Chondrocyte (in vitro differentiated cells): ENCODE measurements at places on chromosomes 3 and 15. TPM values are rescaled to one million over a fixed set of nuclear protein-coding genes. Genes with fewer than 3 reads are reported as not detected.

The RTP1 gene
- not detected in 3 replicates for total RNA-seq

The RAB6B gene
- 16.2 to 29.6 TPM (median 25.7 TPM) in 3 replicates for total RNA-seq

The PARP15 gene
- 0.10 TPM in 1 of 3 replicates, not detected in the others for total RNA-seq

The NR1I2 gene
- total RNA-seq = not detected in 3 replicates

The UNC13C gene
- total RNA-seq = 0.15 to 1.1 TPM (median 0.15 TPM) in 3 replicates

The SV2B gene
- not detected in 3 replicates for total RNA-seq

The UBAP1L gene
- 2.3 to 4.8 TPM (median 2.5 TPM) in 3 replicates for total RNA-seq

The GPR160 gene
- 0.37 to 0.60 TPM (median 0.49 TPM) in 3 replicates for total RNA-seq

DNA sequence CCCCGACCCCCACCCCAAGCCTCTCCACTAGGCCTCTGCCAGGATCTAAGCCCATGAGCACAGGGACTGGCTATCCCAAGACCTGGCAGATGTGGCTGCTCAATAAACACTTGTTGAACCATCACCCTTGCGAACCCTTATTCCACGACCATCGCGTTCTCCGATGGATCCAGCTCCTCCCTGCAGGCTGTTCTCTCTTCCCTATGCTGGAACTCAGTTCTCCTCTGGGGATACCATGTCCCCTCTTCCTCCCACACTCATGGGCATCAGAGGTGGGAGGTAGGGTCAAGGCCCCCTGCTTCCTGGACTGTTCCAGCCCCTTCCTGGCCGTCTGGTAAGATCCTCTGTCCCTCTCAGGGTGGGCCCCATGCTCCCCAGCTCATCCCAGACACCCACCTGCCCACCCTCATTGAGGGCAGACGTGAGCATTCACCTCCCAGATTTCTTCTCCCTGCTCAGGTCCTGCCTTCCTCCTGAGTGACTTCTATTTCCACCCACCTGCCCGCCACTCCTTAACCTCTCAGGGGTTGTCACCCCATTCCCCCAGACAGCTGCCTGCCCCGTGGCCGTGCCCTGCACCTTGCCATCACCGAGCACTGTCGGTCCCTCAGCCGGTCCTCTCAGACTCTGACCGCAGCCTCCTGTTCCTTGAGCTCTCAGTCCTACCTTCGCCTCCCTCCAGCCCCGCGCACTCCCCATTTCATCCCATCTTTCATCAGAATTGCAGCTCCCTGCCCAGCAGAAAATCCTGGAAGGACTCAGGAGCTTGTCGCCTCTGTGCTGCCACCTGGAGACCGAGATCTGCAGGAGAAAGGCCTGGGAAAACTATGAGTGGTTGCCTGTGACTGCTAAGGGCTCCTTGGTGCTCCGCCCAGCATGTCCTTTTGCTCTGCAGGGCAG, 42.0 kb downstream of the PML start:
- no peak for DNase-seq

GRCh38 chr15:49860101-49860500, 239.3 kb downstream of the DTWD1 start:
- no peak for DNase-seq

GRCh38 chr15:32730677-32731654, 13.2 kb downstream of the GREM1 start:
- peak; percentile 88 for DNase-seq

DNA sequence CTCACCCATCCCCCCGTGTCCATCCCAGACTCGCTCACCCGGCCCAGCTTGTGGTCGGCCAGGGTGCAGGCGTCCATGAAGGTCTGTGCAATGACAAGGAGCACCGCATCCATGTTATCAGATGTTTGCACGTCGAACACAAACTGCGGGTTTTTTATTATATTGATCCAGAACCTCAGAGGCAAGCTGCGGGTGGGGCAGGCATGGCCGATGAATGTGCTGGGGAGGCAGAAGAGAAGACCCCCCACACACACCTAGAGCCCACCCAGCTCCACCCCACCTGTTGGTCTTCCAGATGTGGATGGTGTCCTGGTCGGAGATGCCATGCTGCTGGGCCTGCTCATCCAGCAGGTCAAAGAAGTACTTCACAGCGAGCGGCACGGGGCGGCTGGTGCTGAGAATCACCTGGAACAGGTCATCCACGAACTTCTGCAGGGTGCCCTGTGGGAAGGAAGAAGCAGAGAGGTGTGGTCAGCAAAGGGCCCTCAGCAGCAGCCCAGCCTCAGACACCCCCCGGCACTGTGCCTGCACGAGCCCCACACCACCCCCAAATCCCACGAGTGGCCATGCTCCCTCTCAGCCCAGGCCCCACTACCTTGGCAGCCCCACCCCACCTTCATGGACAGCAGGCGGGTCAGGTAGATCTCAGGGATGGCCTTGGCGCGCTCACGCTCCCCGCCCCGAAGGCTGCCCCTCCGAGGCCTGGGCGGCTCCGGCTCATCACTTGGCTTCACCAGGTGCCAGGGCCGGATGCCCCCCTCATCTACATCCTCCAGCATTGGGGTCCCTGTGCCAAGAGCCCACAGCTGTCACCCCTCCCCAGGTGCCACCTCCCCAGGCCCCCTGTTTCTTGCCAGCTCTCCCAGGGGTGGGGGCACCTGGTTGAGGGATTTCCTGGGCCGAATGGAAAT, 20.3 kb downstream of the PLXNB1 start:
- DNase-seq = peak; percentile 78

DNA sequence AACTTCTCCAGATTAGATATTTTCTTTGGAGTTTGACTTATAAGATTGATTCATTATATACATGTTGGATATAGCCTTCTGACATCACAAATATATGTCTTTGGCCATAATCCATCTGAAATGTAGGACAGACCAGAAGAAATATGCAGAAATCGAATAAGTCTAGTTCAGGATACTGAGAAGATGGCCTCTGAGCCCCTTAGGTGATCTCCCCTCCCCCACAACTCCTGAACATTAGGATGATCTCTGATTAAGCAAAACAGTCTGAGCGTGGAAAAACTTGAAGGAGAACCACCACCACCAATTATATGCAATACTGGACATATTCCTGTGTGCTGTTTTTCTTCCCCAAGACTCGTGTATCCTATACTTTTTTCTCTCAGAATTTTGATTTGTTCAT, 3.2 kb downstream of the SETD5 start:
- DNase-seq = no peak

DNA sequence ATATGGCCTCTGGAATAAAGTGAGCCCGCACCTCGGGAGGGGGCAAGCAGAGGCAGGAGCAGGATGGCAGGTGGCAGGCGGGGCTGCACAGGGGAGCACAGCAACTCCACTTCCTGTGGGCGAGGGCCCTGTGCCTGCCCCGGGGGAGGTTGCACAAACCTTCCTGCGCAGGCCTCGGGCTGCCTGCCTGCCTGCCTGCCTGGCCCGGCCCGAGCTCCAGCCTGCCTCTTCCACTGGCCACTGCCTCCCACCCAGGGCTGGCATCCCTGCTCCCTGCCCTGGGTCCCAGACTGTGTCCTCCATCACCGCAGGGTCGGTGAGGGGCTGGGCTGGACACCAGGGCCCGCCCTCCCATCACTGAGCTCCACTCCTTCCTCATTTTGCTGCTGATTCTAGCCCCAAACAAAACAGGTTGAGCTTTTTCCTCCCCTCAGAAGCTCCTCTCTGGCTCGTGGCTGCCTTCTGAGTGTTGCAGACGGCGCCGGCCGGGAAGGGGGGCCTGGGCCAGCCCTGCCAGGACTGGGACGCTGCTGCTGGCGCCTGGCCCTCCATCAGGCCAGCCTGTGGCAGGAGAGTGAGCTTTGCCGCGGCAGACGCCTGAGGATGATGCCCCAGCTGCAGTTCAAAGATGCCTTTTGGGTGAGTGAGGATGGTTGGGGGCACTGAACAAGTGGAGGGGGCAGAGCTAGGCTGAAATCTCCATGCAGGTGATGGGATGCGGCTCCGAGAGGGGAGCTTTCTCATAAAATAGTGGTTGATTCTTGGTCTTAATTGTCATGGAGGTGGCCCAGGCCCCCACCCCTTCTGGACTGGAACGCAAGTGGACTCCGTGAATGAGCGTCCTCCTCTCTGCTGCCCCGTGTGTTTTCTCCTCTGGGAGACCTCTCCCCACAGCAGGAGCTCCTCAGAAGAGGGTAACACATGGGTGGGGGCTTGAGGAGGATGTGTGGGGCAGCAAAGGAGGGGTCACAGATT, at the start of gene PSTPIP1:
TSS of gene PSTPIP1 (plus strand) at position 156 of the 975 bp plus-strand sequence. CDS start at position 604, 448 bp downstream.
- peak; percentile 76 for DNase-seq

DNA sequence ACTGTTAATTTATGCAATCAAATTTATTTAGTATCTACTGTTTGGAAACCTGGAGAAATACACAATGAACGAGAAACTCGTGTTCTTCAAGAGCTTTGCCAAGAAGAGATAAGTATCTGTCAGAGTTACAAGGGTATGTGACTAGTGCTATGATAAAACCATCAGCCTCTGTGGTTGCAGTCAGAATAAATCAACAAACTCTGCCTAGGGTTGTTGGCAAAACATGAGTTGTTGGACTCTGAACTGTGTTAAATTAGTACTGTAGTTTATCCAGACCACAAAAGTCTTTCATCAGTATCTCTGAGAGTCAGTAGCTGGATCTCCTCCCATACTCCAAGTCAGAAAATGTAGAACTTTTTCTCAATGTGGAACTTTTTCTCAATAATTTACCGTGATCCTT, 918.4 kb downstream of the NAALADL2 start:
- DNase-seq = no peak

DNA sequence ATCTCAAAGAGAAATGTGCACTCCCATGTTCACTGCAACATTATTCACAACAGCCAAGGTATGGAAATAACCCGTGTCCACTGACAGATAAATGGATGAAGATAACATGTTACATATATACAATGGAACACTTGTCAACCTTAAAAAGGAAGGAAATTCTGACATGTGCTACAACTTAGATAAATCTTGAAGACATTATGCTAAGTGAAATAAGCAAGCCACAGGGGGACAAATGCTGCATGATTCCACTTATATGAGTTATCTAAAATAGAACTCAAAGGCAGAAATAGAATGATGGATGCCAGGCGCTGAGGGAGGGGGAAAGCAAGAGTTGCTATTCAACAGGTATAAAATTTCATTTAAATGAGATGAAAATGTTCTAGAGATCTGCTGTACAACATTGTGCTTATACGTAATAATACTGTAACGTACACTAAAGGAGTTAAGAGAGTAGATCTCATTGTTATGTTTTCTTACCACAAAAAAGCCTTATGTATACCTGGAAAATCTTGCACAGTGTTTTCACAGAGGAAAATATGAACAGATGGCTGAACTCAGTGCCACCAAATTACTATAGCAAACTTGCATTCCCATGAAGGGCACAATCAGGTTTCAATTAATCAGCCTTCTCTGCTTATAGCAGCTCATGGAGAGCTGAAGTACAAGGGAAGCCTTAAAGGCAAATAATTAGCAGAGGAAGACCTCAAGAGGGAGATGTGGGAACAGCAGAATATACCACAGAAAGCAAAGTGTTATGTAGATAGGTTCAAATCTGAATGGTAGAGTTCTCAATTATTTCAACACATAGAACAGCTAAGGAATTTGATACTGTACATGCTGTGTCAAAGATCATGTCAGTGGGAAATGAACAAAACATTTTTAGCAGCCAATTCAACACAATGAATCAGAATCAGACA, 8.1 kb upstream of the VPS39 start:
- DNase-seq = no peak

DNA sequence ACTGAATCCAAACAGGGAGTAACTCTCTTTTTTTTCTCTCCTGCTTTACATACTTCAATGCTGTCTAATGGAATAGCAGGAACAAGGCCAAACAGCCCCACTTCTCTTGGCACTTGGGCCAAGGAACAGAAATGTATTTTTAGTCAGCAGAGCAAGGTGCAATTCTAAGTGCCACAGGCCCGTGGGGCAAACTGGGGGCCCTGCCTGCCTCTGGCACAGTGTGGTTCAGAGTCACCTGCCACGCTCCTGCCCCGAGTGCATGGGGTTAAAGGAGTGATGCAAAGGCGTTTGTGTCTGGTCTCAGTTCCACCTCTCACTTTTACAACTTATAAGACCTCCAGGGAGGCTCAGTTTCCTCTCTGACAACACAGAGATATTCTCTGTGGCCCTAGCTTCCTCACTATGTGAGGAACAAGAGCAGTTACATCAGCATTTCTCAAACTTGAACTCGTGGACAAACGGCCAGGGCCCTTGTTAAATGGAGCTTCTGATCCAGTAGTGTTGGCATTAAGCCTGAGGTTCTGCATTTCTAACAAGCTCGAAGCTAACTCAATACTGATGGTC, 51.3 kb downstream of the LRIG1 start:
- no peak for DNase-seq

GRCh38 chr3:127374086-127375010, 86.5 kb upstream of the PRR20G start:
- no peak for DNase-seq

DNA sequence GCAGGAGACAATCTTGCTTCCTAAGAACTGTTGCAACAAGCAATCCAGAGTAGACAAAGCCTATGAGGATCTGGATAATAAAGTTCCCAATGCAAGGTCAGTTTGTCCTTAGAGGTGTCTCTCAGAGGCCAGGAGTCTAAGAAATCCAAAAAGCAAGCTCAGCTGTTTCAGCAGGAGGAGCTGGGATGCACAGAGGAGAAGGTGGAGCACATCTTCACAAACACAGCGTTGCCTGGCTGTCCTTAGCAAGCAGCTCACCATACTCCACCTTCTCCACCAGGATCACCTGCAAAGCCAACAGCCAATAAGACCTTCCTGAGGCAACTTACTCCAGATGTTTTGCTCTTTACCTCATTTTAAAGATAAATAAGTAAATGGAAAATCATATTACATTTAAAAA, 365 bp downstream of the ZBED2 start:
- no peak for DNase-seq

DNA sequence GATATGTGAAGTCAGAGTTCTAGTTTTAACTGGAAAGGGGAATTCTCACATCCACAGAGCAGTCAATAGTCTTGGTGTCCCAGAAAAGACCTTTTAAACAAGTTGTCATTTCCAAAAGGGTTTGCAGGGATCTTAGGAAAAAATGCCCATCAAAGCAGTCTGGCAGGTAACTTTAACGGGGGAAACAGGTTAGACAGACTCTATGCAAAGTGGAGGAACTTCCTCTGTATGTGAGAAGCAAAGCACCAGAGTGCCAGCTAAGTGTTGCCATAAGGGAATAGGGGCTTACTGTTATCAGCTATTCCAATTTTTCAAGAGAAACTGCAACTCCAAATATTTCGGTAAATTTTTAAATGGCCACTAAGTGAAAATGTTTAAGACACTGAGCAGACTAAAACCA, 307.9 kb upstream of the MDFIC2 start:
- no peak for DNase-seq

- DNase-seq = no peak
Observed at GRCh38 chr3:119700269-119700919, 2.4 kb upstream of the CFAP91 start.

- DNase-seq = no peak
Observed at GRCh38 chr3:130395916-130396315, 50.4 kb downstream of the COL6A5 start.

- no peak for DNase-seq
Observed at GRCh38 chr3:178195824-178196223, 340.4 kb upstream of the KCNMB2 start.

DNA sequence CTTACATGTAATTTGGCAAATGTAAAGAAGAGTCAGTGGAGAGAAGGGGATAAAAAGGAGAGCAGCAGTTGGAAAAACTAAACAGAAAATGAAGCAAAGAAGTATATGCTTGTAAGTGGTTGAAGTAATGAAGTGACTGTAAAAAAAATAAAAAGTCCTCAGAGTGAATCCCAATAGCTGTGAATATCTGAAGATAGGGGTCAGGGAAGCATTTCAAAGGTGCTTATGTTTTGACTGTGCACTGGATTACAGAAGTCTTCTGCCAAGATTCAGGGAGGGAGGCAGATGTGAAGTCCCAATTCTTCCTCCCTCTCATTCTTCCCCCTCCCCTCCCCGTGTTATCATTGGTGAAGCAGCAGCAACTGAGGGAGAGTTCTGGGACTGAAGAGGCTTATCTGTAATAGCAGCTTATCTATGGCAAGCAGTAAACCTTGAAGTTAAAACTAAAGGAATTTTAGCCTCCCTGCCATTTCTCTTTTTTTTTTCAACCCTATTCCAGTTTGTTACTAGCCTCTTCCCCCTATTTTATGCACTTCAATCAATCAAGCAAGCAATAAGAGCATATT, 597.9 kb downstream of the IGSF11 start:
- DNase-seq = no peak
